GM04503 (cell line): ENCODE measurements at places on chromosomes 7 and 10.

DNA sequence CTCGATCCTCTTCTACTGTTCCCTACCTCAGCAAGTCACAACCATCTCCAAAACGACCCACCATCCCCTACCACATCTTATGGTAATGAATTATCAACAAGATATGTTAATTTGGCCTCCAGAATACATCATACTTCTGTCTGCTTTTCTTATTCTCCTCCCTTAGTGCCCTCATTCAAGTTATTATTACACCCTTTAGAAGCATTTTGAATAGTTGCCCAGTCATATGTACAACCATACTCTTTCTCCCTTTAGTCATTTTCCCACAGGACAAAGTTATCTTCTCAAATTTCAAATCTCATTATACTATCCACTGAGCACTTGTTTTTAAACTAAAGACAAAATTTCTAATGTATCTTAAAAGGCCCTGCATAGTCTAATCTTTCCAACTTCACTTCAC, 71.0 kb downstream of the GNAT3 start:
- DNase-seq = peak; percentile 3

DNA sequence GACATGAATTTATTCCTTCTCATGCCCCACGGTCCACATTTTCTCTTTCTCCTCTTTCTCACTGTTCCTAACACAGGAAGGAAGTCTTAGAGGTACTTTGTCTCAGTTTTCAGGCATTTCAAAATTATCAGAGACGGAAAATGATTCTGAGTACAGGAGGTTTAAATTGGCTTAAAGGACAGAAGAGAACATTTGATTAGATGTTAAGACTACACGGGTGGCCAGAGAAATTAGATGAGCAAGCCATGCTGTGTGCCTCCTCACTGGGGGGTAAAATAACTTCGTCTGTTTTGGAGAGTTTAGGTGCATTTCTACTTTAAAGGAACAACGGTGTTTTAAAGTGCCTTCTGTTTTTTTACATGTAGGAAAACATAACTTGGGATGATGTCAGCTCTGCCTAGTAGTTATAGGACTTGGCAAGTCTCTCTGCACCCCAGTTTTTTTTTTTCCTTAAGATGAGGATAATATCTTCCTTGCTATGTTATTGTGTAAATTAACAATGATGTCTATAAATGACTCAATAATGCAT, 66.9 kb downstream of the MCMBP start:
- DNase-seq = no peak

DNA sequence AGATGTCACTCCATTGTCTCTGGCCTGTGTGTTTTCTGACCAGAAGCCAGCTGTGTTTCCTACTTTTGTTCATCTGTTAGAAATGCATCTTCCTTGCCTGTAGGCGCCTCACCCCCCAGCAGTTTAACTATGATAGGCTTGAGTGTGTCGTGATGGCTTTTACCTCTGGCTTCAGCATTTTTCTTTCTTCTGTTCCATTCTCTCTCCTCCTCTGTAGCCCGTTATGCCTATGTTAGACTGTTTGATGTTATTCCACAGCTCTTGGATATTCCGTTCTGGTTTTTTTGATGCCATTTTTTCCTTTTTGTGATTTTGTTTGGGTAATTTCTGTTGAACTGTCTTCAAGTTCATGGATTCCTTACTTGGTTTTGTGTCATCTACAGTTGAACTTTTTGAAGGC, 17.9 kb downstream of the MMP21 start:
- DNase-seq = no peak

DNA sequence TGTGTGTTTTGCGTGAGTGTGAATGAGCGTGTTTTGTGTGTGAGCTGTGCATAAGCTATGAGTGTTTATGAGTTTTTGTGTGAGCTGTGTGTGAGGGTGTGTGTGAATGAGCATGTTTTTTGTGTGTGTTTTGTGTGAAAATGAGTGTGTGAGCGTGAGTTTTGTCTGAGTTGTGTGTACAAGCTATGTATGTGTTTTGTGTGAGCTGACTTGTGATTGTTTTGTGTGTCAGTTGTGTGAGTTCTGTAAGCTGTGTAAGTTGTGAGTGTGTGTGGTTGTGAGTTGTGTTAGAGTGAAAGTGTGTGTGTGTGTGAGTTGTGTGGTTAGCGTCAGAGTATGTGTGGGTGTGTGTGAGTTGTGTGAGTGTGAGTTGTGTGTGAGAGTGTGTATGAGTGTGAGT, 343.2 kb downstream of the PTPRN2 start:
- DNase-seq = no peak

- DNase-seq = no peak
Observed at GRCh38 chr10:36265741-36266140, 623.6 kb upstream of the FZD8 start.

DNA sequence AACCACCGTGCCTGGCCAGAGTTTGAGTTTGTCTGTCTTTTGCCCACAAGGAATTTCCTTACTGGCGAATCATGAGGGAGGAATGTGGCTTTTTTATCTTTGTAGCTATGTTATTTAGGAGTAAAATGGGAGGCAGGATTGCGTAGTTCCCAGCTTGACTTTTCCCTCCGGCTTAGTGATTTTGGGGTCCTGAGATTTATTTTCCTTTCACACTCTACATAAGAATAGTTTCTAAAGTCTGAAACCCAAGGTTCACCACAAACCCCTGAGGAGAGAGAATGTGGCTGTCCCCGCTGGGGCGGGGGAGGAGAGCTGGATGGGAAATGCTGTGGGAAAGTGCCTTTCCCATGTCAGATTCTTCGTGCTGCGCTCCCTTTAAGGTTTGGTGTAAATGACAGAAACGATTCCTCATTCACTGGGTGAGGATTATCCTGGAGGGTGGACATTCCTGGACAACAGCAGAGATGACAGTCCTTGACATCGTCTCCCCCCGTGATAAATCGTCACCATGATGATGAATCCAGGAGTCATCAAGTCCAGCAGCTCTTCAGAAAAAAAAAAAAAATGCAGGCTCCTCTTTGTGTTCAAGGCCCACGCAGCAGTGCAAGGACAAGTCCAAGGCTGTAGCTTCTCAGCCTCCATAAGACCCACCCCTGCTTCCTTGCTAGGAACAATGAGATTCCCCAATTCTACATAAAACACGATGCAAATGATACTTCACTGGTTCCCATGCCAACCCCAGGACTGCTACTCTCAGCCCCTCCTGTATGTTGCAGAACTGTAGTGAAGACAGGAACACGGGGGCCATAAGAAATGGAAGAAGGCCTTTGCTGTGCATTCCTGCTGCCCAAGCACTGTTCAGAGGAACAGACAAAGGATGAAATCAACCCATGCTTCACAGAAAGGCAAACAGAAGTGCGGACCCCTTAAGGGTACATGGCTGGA, 233.1 kb downstream of the CCDC3 start:
- no peak for DNase-seq

GRCh38 chr10:31083765-31084184, 52.1 kb upstream of the ZNF438 start:
- no peak for DNase-seq

DNA sequence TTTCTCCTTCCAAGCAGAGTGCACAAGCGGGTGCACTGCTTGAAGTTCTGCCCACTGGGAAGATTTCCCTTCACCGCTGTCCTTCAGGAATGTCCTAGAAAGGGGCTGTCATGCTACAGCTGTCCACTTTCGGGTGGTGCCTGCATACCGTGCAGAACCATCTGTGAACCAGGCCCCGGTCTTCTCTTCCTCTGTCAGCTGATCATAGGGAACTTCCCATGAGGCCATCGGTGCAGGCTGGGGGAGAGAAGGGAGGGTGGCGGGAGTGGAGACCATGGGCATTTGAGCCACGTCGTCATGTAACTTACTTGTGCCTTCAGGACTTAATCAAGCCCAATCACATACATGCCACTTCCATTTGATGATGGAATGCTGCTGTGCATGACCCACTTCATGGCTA, 111.6 kb downstream of the NKX6-2 start:
- DNase-seq = no peak

DNA sequence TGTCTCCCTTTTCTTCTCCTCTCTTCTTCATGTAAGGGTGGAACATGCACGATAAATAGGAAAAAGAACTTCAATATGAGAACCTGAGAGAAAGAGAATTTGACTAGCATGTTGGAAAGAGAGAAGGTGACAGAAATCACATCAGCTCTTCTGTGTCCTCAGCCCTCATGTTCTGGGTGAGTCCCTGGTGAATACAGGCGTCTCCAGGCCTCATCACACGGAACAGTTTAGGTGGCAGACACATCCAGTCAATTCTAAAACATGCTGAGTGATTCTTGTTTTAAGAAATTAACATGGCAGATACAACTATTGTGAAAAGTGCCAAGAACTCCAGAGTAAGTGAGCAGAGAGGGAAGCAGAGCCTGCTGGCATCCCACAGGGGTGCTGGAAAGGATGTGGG, 96.1 kb downstream of the FAM107B start:
- no peak for DNase-seq

DNA sequence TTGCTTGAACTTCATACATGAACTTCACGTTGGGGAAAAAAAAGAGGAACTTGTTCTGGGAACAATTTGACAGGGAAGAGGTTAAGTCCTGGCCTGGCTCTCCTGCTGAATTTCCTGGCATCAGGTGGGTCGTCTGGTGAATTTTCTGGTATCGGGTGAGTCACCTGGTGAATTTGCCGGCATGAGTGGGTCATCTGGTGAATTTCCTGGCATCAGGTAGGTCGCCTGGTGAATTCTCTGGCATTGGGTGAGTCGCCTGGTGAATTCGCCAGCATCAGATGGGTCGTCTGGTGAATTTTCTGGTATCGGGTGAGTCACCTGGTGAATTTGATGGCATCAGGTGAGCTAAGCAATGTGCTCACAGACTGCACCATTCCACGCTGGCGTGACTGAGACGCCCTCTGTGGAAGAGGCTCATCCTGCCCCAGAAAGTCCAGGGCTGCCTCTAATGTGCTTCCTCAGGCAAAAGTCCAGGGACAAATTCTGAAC, 255.4 kb downstream of the TCERG1L start:
- DNase-seq = no peak

DNA sequence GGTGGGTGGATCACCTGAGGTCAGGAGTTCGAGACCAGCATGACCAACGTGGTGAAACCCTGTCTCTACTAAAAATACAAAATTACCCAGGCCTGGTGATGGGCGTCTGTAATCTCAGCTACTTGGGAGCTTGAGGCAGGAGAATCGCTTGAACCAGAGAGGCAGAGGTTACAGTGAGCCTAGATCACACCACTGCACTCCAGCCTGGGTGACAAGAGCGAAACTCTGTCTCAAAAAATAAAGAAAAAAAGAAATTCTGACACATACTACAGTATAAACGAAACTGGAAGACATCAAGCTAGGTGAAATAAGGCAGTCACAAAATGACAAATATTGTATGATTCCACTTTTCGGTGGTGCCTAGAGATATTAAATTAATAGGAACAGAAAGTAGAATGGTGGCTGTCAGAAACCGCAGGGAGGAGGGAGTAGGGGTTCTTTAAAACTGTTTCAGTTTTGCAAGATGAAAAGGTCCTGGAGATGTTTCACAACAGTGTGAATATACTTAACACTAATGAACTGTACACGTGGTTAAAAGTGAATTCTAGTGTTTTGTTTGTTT, 23.2 kb downstream of the PILRA start:
- no peak for DNase-seq

- no peak for DNase-seq
Observed at GRCh38 chr10:105347487-105347886, 706.4 kb downstream of the SORCS3 start.

- no peak for DNase-seq
Observed at GRCh38 chr10:3397231-3397630, 224.6 kb upstream of the PITRM1 start.

DNA sequence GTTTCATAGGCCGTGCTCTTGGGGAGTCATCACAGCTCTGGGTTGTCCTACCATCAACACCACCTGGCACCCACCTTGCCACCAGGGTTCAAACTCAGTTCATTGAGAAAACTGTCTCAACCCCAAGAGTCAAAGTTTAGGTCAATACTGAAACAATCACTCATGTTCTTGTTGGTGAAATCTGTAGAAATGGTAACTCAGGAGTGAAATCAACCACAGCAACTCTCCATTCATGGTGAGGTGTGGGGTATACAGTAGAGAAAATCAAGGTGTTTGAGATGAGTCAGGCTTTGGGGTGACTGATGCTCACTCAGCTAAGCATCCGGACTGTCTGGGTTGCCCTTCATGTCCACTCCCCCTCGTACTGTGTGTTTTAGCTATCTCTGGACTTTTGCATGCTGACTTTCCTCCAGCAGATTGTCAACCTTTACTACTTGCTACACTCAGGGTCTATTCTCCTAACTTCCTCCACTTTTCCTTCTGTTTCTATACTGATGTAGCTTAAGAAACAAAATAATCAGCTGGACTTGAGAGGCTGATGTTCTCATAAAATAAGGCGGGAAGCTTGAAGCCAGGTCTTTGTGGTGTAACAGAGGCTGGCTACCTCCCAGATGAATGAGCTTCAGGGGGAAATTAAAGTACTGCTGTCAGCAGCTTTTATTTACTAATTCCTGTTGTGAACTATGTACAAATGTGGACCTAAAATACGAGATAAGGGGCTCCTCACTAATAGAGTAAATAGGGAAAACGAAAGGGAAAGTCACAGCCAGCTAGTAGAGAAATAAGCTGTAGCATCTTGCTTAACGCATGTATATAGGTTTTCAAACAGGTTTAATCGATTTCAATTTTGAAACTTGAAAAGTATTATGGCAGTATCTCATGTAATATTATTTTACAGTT, 173.6 kb upstream of the AKR1E2 start:
- no peak for DNase-seq

DNA sequence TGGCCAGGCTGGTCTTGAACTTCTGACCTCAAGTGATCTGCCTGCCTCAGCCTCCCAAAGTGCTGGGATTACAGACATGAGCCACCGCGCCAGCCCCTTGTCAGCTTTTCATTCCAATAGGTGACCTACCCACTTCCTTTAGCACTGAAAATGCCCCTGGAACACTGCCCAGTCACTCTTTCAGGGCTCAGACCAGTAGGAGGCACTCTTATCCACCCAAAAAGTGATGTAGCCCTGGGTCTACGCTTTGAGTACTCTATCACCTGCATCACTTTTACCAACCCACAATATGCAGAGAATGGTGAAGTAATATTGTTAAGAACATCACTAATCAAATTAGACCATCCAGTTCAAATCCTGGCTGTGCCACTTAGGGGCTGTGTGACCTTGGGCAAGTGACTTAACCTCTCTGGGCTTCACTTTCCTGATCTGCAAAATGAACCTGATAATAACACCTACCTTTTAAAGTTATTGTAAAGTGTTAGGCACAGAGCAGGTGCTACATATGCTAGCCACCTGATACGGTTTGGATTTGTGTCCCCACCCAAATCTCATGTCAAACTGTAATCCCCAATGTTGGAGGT, 5.2 kb downstream of the CALN1 start:
- DNase-seq = no peak
